ENCODE measurements at places on chromosomes 12 and 14.

GRCh38 chr12:13028825-13029570 is 15.2 kb upstream of the FAM234B start:
- no peak for DNase-seq

DNA sequence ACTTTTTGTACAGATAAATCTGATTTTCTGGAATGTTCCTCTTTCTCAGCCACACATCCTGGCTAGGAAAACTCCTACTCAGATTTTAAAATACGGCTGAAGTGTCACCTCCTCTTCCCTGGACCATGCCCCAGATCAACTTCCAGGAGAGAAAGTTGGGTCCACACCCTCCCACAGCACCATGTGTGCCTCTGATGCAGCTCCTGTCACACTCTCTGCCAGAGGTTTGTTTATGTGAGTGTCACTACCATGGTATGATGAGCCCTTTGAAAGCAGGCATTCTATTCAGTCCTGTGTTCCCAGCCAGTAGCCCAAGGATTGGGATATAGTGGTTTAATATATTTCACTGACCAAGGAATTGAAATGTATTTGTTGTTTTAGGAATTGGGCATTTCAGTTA is 287.2 kb upstream of the ATP2B1 start:
- DNase-seq: no peak

DNA sequence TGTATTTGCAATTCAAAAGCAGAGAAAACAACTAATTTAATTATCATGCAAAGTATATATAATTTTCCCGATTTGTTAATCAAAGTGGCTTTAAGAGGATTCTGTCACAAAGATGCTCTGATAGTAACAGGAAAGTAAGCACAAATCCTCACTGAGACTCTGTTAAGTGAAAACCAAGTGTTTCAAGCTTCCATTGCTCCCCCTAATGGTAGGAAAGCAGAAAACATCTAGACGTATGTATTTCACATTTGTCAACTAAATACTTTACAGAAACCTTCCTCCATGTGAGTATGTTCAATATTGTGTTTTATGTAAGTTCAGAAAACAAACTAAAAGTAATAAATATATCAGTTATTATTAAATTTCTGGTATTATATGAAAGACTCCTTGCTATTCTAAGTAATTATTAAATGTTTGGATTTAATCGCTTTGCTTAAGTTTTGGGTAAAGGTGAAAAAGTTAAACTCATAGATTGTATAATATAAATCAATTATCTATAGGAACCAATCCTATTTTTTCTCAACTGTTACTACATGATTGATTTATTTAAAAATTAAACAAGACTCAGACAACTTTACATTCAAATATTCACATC is 1.5 kb upstream of the NTS start:
- DNase-seq: peak; percentile 84

DNA sequence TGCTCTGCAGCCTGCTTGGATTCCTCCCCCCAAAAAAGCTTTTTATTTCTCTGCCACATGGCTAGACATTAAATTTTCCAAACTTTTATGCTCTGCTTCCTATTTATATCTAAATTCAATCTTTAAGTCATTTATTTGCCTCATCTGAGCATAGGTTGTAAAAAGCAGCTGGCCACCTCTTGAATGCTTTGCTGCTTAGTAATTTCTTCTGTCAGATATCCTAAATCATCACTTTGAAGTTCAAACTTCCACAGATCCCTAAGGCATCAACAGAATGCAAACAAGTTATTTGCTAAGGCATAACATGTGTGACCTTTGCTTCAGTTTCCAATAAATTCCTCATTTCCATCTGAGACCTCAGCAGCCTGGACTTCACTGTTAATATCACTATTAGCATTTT is 209.6 kb downstream of the FSCB start:
- DNase-seq: no peak

DNA sequence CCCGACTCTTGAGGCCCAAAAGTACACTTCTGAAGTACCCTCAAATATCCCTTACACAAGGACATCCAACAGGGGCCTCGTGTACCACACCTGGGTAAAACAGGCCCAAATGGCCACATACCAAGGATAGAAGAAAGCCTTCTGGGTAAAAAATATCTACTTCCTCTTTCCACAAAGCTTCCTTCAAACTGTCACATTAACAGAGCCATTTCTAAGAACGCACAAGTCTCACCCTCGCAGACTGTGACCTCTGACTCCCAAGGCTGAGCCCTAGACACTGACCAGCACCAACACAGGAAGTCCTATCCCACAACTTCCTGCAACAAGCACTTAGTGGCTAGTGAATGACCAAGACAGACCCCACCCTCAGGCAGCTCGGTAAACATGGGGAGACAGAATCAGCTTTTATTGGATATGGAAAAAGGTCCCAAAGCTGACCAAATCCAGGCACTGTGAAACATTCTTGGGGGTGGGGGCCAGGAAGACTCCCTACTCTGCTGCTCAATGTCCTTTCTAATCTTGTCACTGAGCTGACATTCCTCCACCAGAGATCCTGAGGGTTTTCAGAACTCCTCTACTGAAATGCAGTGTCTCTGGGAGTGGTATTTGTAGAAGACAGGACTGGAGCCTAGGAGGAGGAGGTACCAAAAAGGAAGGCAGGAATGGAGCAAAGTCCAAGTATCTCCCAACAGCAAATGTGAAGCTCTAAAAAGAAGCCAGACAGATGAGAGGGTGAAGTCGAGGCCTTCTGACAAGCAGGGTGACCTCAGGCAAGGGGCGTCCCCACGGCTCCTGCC is 15.9 kb downstream of the KCTD10 start:
- DNase-seq: peak; percentile 64

DNA sequence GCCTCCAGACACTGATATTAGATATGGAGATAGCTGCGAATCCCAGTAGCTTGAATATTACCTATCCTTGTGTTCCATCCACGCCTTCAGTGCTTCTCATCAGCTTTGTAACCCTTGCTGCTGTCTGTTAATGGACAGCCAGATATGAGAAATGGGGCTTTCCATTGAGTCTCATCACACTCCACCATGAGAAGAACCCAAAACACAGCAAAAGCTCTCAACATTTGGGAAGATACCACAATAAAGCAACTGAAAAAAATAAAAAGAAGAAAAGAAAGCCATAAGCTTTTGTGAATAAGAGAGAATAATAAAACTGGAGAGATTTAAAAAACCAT is 225.4 kb downstream of the GALC start:
- no peak for DNase-seq

- peak; percentile 57 for DNase-seq
Observed at GRCh38 chr14:100103250-100104005, 38.2 kb downstream of the EVL start.

DNA sequence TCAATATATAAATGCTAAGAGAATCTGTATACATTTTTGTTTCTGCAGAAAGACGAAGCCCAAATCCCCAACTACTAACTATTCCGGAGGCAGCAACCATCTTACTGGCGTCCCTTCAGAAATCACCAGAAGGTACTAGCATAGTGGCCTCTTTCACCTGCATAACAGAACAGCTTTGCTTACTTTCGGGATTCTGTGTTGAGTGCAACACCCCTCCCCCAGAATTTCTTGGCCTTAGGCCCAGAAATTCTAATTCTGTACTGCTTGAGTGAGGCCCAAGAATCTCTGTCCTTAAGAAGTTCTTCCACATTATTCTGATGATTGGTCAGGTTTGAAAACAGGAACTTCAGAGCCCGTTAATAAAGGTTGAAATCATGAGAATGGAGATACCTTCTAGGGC is 2.9 kb downstream of the SPX start:
- DNase-seq: peak; percentile 75

- DNase-seq: no peak
Observed at GRCh38 chr14:24086193-24086955, 7.7 kb upstream of the PCK2 start.

- DNase-seq: no peak
Observed at GRCh38 chr12:54384591-54385041, at the start of gene ZNF385A. Gene ZNF385A, minus strand, starts transcription at chr12:54384733. Its CDS starts 219 bp downstream, at chr12:54384514.

GRCh38 chr12:3041558-3042164 is 35.5 kb upstream of the TSPAN9 start:
- DNase-seq: peak; percentile 88

GRCh38 chr14:82872494-82872893 is 1338.8 kb upstream of the SEL1L start:
- no peak for DNase-seq

- DNase-seq: no peak
Observed at GRCh38 chr14:88616697-88617096, 53.9 kb downstream of the ZC3H14 start.

DNA sequence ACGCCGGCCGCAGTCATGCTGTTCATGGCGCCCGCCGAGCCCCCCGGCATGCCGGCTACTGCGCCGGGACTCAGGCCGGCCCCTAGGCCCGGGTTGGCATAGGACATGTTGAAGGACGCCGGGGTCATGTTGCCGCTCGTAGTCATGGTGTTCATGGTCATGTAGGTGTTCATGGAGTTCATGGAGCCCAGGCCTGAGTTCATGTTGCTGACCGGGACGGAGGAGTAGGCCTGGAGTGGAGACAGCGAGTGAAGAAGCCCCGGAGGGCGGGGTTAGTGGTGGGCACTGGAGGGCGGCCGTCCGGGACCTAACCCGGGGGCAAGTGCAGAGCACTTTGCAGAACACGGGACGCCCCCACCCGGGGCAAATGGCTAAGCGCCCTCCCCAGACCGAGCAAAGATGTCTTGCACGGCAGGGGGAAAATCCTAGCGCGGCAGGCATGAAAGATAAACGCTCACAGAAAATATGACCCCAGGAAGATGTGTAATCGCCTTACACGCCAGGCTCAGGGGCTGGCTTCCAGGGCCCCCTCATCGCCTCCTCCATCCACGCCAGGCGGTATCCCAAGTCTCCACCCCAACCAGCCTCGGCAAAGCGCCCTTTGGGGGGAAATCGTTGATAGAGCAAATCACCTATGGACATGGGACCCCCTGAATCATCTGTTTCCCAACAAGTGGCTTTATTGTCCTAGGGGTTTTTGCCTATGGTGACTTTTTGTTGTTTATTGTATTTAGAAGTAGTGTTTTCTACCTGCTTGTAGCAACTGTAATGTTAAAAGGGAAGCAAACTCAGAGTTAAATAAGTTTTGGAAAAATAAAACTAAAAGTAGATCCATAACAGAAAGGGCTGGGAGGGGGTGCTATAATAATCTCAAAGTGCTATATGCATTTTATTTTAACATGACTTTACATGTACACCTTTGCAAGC is 2.3 kb downstream of the FOXA1 start:
- DNase-seq: no peak

DNA sequence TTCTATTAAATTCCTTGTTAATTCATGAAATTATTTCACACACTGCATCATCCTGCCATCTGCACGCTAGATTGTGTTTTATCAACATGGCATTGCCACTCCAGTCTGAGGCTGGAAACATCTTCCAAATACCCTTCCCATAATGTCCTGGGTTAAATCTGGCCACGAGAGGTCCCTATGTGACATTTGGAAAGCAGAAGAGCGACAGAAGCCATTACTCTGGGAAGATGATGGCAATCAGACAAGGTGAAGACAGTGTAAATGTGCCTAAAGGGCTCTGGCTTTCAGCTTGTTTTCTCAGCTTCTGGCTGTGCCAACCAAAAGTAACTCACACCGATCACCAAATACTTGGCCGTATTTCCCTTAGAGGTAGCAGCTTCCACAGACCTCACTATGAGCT is 144.8 kb downstream of the CAPZA3 start:
- no peak for DNase-seq

DNA sequence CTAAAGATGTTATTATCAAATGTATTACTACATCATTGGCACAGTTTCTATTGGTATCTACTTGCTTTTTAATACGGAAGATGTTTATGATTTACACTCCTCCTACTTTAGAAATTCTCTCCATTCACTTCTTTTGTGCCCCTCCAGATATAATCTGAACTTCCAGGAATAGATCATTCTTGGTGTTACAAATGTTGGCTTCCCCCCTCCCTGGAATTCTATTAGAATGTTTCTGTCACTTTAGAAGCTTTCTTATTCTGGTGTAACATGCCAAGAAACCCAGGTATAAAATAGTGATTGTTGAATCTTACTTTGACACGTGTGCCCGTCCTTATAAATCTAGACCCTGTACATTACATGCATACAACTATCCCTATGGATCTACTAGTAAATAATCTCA is 1.2 kb upstream of the WDR20 start:
- no peak for DNase-seq

DNA sequence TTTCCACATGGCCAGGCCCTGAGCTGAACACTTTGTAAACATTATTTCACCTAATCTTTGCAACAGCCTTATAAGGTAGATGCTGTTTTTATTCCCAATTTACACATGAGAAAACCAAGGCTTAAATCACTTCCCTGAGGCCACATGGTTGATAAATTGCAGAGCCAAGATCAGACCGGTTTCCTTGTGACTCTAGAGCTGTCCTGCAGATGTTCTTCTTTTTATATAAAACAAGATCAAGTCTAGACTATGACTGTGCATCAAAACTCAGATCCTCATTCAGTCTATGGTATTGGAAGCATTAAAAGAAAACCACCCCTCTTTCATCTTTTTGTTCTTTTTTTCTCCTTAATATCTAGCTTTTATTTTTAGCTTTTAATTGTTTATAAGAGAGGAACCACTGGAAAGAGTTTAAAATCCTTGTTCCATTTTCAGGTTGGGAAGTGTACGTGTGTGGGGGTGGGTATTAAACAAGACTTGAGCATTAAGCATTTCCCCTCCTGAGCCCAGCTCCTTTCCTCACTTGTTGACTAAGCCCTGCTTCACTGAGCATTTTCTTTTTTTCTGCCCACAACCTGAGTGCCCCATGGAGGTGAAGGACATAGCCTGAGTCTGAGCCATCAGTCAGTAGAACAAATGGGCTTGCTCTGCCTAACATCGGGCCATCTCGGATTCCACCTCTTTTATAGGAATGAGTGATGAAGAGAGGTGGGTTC is 45.4 kb downstream of the GPATCH2L start:
- DNase-seq: no peak

- DNase-seq: no peak
Observed at GRCh38 chr14:60632257-60632656, 17.0 kb downstream of the SIX1 start.

- DNase-seq: peak; percentile 55
Observed at GRCh38 chr12:108823804-108824203, 33.6 kb downstream of the SSH1 start.

- no peak for DNase-seq
Observed at GRCh38 chr12:69064734-69065443, 131.9 kb upstream of the CPM start.

DNA sequence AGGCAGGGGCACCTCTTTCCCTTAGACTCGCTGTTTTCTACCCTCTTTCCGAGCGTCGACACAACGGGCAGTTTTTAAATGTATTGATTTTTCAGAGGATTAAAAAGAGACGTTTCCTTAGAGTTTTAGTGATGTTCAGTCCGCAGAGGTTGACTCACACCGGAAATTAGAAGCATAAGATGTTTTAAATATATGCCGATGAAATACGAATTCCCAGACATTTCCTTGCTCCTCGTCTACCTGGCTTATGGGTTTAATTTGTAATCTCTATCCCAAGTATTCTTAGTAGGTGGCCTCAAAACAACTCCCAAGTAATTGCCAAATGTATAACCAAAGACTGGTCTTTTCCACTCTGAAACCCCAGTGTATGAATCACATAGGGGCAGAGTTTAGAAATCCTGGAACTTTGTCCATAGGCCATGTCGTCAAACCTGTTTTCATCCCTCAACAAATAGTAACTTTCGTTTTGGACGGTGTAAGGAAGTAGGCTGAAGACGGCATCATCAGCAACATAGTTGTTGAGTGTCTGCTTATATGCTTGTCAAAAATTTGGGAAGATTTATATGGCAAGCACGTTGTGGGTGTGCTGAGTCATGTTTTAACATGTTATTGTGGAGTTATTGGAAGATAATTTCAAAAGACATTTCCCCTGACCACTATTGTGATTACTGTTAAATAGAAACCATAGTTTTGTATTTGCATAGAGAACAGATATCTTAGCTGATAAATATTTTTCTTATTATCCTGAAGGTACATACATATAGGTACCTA is 824 bp downstream of the TBK1 start:
- peak; percentile 89 for DNase-seq

All from choroid plexus epithelial cell (primary cell).